ENCODE measurements at places on chromosomes 11 and 22. TPM values are rescaled to one million over a fixed set of nuclear protein-coding genes. Genes with fewer than 3 reads are reported as not detected.

The GSTP1 gene
- 1,452 TPM for total RNA-seq

DNA sequence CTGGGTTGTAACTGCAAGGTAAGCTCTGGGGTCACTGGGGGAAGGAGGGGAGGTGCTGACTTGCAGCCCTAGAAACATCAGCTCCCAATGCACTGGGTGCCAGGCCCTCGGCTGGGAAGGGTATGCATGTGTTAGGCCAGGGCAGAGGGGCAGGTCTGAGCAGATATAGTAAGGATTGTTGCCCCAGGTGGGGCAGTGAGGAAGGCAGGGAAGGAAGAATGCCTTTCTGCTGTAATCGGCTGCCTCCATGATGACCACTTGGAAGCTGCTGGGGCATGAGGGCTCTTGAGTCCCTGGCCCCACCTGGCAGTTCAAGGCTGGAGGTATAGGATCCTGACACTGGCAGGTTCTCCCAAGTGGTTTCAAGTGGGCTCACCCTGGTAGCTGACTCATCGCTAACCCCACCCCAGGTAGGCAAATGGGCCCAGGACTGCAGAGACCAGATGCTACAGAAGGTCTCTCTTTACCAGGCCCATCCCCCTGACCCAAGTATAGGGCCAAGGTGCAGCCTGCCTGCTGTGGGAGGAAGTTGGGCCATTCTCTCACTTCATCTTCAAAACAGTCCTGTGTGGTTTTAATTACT lies 56.7 kb downstream of the TIMP3 start:
- no peak for DNase-seq

GRCh38 chr11:8056810-8057463 lies 24.1 kb upstream of the TUB start:
- no peak for DNase-seq

- DNase-seq: no peak
These were observed 52.2 kb upstream of the HMGXB4 start for GRCh38 chr22:35204807-35205775.

DNA sequence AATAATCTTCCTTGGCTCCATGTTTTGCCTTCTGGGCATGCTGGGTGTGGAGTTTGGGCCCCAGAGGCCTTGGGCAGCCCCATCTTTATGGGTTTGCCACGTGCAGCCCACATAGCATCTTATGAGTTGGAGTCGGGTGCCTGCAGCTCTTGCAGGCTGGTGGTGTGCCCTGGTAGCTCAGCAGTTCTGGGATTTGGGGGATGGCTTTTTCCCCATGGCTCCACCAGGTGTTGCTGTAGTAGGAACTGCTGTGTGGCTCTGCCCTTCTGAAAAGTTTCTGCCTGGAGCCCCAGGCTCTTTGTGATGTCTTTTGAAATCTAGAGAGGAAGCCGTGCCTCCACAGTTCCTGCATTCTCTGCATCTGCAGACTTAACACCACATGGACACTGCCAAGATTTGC lies 16.8 kb downstream of the EED start:
- peak; percentile 21 for DNase-seq

DNA sequence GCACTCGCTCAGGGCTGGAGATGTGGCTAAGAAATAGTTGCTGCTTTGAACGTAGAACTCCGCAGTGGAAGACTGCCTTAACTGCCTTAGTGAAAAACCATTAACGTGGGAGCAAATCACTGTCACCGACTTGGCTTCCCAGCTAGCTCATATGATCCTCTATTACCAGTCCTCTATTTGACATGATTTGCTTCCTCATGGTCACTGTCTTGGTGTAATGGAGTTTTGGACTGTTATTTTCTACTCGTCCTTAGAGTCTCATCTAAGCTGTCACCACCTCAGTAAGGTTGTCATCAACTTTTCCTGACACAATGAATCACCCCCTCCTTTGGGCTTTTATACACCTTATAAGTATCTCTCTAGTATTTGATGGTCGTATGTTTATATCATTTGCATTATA lies 167.1 kb upstream of the NARS2 start:
- DNase-seq: no peak

DNA sequence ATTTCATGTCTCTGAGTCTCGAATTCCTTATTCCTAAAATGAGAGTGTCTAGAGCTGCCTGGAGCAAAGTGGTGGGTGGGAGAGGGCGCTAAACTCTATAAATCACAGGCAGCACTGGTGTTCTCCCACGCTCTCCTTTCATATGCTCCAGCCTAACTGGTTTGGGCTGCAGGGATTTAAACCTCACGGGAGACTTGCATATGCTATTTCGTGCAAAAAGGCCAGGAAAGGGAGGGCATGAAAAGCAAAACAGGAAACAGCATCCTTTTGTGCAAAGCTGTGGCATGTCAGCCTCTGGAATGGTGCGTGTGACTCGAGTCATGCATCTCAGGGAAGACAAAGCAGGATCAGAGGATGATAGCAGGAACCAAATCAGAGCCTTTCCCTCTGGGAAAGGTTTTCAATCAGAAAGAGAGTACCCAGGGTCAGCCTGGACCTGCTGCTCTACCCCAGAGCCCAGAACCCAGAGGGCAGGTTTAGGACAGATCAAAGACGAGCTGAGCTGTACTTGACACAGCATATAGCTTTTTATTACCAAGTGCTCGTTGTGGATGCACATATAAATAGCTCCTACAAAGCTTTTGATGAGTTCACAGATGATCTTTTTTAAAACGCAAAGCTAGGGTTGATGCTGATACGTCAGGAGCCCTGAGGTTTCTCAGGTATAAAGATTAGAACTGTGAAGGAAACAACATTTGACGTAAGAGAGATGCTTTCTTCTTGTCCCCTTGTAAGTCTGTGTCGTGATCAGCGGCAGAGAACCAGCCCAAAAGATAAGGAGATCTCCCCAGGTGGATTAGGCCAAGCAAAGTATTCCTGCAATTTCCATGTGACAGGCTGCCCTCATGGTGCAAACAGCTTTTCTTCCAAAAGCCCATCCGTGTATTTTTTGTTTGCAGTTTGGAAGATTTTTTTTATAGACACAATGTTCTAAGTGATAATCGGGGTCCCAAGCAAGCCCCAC lies 46.2 kb upstream of the YWHAH start:
- no peak for DNase-seq

The OR8D4 gene
- total RNA-seq: not detected

The MS4A12 gene
- total RNA-seq: not detected

- DNase-seq: no peak
These were observed 18.6 kb downstream of the PHLDB1 start for GRCh38 chr11:118625976-118626375.

The SCUBE1 gene
- total RNA-seq: 9.6 TPM
